ENCODE measurements at places on chromosomes 5 and 9. TPM values are rescaled to one million over a fixed set of nuclear protein-coding genes. Genes with fewer than 3 reads are reported as not detected.

Gene ACOT12
- not detected for total RNA-seq

Gene ADAMTS12
- 2.2 TPM for total RNA-seq

Gene FCHO2
- 46.1 TPM for total RNA-seq

Gene PALM2AKAP2
- not detected for total RNA-seq

Gene FAM78A
- 3.1 TPM for total RNA-seq

Gene YIPF5
- total RNA-seq: 49.9 TPM

Gene PCDHA9
- 0.45 TPM for total RNA-seq

Gene SLC36A3
- not detected for total RNA-seq

- no peak for DNase-seq
These were observed 499.5 kb downstream of the ENC1 start for GRCh38 chr5:74141053-74141452.

DNA sequence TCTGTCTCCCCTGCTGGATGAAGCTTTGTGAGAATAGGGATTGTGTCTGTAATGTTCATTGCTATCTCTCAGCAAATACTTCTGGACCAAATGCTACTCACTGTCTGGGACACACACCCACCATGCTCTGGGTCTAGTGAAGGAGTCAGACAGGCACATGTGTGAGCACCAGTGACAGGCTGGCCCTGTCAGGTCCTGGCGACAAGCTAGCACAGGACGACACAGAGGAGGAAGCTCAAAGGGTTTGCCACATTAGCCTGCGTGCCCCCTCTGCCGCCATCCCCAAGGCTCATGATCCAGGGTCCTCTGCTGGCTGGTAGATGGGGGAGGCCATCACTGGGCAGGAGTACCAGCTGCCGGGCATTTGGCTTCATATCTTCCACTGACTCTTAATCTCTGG, 23.3 kb downstream of the LRSAM1 start:
- DNase-seq: no peak

DNA sequence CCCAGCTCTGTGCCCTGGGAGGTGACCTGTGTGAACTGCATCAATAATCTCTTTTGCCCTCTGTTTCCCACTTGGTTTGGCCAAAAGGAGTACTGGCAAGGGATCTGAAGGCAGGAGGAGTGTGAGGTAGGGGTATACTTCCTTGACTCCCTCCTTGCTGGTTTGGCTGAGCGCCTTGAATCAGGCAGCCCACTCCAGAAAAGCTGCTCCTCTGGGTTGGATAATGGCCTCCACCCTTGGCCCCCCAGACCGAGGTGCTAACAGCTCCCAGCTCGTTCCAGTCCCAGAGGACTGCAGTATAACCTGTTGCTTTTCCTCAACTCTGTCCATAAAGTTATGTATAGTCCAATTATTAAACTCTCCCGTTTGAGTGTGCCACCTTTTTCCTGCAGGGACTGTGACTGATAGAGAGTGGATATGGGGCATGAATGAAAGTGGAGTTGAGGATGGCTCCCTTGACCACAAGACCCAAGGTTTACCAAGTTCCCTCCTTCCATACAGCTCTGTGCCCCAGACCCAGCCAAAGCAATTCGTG, 88.2 kb upstream of the HAND1 start:
- DNase-seq: no peak

DNA sequence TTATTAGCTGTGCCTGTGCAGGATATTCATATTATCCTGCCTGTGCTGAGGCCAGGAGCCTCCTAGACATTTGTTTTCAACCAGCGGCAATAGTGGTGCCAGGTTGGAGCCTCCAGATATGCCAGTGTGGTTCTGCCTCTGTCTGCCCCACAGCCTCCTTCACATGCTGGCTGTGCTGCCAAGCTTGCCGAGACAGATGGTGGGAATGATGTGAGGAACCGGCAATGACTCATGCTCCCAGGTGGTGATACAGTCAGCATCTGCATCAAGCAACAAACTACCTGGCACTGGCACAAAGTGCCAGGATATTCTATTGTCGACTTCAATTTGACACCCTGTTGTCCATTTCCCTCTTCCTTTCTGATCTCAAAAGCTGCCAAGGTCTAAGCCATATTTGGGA, 285.7 kb downstream of the CHSY3 start:
- no peak for DNase-seq

DNA sequence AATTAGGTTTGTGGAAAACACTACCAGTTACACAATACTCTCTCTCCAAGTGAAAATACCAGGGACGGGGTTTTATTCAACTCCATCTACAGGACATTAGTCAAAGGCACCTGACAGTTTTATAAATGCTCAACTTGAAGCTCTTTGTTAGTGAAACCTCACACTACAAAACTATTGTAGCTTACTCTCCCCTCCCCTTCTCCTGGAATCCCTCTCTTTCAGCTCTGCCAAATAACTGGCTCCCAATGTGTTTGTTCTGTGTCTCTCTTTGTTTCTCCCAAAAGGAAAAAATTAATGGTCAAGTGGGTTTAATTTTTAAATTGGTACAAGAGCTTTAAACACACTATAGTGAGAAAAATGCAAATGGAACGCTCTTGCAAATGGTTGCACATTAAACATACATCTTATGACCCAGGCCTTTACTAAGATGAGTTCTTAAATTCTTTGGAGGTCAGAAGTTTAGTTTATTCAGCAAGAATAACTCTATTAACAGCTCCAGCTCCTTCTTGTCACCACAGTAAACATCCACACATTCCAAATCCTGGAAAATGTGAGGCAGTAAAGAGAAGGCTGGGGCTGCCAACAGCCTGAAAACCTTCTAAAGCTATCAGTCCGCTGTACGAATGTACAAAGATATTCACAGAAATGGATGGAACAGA, 48.4 kb downstream of the ZNF608 start:
- no peak for DNase-seq

- no peak for DNase-seq
These were observed 162.2 kb downstream of the GADD45G start for GRCh38 chr9:89766991-89767390.

DNA sequence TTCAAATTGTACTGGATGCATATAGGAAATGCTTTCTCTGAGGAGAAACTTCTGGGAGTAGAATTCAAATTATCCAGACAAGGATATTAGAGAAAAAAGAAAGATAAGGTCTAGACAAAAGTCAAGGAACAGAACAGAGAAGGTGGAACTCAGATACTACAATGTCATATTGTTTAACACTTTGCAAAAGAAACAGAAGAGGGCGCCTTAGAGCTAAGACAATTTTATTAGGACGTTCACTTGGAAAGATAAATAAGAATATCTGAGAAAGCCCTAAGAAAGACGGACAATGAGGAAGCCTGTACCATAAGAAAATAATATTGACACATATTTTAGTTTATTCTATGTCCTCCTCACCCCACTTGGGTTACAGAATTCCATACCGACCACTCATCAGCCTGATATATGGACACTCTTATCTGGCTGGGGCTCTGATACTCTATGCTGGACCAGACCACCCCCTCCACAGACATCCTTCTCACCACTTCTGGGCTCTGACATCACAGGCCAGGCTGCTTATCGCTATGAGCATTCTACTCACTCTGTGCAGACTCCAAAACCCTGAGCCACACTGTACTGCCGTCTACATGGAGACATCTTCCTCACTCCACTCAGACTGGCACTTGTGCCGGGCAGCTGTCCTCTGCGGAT, 9.1 kb upstream of the AK3 start:
- DNase-seq: peak; percentile 67

DNA sequence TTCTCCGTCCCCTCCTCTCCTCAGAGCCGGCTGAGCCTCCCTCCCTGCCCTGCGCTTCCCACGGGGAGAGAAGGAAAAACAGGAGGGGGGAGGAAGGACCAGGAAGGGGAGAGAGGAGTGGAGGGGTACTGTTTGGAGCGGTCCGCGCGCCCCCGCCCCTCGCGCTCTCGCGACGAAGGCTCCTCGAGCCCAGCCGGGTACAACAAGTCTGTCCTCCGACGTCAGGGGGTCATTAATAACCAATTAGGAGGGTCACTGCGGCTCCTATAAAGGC, 480 bp upstream of the PRDM12 start:
- DNase-seq: no peak

DNA sequence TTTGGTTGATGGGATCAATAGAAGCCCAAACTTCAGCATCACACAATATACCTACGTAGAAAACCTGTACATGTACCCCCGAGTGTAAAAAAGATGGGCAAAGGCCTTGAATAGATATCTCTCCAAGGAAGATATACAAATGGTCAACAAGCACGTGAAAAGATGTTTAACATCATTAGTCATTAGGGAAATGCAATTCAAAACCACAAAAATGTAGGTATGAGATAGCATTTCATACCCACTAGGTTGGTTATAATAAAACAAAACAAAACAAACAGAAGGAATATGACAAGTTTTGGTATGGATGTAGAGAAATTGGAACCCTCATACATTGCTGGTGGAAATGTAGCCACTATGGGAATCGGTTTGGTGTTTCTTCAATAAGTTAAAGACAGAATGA, 33.1 kb upstream of the PPARGC1B start:
- no peak for DNase-seq

DNA sequence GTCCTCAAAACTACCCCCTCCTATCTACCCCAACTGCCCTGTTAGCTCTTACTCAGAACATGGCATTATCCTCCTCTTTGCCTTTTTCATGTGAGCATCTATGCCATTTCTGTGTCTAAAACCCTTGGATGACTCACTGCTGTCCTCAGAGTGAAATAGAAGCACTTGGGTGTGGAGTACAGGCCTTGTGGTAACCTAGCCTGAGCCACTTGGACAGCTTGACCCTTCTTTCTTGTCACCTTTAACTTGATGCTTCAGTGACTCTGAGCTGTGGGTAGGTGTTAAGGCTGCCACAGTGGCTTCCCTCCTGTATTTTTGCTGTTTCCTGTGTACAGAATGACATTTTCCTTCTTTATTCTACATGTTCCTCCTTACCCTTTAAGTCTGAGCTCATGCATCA, 391.4 kb downstream of the SH3GL2 start:
- no peak for DNase-seq

GRCh38 chr5:135073761-135074345, 39.8 kb upstream of the PITX1 start:
- peak; percentile 17 for DNase-seq

GRCh38 chr5:56951946-56952691, at the start of gene MIER3:
MIER3 (minus strand) TSS chr5:56952123; CDS start chr5:56952102, 21 bp downstream.
- DNase-seq: peak; percentile 81

GRCh38 chr5:115487168-115487567, 57.4 kb downstream of the FEM1C start:
- no peak for DNase-seq

DNA sequence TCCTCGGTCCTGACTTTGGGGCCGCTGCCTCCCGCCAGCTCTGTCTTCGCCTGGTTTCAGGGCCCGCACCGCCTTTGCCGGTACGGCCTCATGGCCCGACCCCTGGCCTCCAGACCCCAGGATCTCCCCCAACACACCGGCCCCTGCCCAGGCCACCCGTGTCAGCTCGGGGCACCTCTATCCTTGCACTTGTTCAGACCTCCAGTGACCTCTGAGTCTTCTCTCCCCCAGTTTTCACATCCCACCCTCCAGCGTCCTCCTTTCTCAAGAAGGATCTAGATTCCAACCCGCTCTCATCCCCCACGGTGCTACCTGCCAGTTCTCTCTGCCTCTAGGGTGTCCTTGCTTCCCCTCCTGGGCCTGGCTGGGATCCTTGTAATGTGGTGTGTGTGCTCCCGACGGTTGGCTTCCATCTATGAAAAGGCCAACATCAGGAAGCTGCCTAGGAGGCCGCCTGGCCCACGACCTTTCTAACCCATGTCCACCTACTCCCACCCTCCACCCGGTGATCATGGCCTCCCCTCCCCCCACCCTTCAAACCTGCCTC, 61.1 kb downstream of the SPATA31C2 start:
- DNase-seq: no peak

- DNase-seq: no peak
These were observed 5.1 kb upstream of the EGR1 start for GRCh38 chr5:138460032-138460693.

- peak; percentile 63 for DNase-seq
These were observed 23.0 kb upstream of the SLC6A3 start for GRCh38 chr5:1468247-1468612.

DNA sequence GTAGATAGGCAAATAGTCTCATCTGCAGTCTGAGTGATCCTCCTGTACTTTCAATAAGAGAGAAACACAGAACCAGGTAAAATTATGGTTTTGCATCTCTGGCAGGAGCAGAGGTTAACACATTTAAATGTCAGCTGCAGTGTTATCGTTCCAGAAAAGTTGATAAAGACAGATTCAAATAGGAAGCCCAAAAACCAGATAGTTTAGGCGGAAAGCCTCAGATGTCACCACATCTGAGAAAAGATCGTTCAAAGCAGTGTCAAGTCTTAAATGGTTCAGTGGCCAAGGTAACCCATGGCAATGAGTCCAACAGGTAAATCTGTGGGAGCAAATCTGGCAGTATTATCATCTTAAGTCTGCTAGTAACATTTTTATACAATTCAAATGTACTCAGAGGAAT, 542.1 kb upstream of the MEF2C start:
- no peak for DNase-seq

DNA sequence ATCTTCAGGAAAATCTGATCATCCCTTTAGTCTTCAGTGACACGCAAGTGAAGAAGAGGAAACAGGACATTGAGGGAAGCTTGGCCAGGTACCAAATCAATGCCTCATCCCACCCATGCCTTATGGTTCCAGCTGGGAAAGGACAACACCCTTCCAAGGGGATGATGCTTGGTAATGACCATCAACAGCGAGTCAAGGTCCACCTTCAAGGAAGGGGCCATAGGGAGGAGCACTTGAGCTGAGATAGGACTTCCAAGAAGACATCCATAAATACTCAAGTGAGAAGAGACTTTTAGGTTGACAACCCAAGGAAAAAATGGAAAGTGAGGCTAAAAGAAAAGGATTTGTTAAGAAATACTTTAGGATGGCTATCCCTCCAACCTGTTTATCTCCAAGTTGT, 27.1 kb upstream of the GAS1 start:
- DNase-seq: no peak

DNA sequence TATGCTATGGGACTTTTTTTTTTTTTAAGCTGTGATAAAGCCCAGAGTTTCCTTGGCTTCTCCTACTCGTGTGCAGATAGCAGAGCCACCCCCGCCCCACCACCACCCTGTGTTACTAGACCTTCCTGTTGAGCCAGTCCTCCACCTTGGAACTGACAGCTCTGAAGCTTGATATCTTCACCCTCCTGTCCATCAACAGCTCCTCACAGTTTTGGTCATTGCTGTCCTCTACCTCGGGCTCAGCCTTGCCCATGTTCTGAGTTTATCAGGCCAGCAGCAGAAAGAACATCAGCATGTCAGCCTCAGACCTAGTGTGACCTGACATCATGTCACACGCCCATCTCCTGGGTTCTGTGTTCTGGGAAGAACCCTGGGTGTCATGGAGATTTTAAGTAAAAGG, 167.1 kb upstream of the RAI14 start:
- no peak for DNase-seq

DNA sequence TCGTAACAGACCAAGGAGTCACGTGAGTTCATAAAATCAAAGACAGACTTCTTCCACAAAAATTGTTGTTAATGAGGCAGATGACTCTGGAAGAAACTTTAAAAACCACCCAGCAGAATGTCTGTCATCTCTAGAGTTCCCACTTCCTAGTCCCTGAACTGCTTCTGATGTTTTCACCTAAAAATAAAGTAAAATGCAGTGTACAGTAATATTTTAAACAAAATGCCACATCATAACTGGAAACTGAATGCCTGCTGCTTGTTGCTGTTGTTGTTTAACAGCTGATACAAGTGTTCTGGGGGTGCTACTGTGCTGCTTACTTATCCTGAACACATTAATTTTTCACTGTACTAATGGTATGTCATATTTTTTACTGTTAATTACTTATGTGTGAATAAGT, 577.2 kb downstream of the MTRR start:
- DNase-seq: no peak

- no peak for DNase-seq
These were observed 6.2 kb upstream of the CKS2 start for GRCh38 chr9:89304834-89305188.

GRCh38 chr9:27701016-27701415, 127.7 kb upstream of the C9orf72 start:
- DNase-seq: no peak

GRCh38 chr5:58628626-58629025, 45.8 kb downstream of the RAB3C start:
- DNase-seq: peak; percentile 55
